NCI-H1417 (cell line): ENCODE measurements at places on chromosomes 5 and 9.
A peak's percentile ranks its signal among the peaks of the same experiment; 100 is the strongest.

DNA sequence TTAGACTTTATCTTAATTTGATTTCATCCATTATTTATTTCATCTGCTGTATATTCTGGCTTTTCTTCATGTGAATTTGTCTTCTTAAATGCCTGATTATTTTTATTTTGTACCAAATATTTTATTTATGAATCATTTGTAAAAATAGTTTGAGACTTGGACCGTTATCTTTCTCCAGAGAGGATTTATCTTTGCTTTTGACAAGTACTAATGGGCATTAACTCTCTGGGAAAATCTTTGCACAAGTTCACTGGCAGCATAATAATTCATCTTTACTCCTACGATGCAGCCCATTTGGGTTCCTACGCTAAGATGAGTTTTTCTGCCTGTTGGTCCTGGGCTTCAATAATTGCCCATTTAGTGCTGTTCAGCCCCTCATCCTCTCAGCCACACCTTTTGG lies 131.0 kb upstream of the RORB start:
- no peak for DNase-seq

DNA sequence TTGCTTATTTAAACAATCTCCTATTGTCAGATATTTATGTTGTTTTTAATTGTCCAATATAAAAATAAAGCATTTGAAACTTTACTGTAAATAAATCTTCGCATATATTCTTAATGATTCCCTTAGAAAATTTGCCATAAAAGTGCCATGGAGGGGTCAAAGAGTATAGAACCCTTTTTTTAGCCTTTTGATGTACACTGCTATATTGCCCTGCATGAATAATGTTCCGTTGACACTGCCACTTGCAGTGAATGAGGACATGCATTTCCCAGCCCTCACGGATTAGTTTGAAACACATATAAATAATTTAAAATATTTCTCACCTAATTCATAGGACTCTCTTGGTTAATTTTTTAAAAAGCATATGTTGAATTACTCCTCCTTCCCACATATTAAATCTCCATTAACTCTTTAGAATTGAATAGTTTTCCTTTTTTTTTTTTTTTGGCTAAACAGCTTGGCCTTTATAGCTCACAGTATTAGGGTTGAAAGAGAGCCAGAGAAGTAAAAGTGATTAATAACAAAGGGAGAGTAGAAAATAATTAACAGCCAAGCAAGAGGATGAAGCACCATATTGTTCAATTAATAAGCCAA lies 129.8 kb upstream of the SGCD start:
- DNase-seq, result no peak

DNA sequence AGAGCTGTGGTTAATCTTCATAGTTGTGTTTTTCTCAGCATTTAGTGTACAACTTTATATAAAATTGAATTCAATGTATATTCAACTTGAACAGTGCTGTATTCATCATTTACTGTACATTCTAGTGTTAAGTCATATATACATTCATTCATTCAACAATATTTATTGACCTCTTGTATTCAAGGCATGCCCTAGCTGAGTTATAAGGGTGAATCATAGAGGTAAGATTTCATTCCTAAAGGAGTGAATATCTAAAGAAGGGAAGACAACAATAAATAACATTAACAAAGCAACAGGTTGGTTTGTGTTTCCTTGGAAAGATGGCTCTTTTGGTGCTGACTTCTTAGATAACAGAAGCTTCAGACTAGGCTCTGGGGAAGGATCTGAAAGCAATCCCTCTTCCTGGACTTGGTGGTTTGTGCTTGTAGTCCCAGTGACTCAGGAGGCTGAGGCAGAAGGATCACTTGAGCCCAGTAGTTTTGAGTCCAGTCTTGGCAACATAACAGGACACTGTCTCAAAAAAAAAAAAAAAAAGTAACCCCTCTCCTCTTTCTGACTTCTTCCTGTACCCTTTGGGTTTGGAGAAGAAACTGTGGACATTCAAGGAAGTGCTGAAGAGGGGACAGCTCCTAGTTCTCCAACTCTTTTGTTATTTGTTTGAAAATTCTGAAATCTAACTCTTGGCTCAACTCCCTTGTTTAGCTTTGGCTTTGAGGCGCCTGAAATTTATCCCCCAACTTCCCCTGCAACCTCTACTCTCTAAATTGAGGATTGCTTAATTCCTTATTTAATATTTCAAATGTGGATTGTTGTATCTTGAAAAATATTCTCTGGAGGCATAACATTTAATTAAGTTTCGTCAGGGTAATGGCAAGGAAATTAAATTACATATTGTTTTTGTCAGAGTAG lies 80.2 kb downstream of the OSTF1 start:
- DNase-seq, result no peak

DNA sequence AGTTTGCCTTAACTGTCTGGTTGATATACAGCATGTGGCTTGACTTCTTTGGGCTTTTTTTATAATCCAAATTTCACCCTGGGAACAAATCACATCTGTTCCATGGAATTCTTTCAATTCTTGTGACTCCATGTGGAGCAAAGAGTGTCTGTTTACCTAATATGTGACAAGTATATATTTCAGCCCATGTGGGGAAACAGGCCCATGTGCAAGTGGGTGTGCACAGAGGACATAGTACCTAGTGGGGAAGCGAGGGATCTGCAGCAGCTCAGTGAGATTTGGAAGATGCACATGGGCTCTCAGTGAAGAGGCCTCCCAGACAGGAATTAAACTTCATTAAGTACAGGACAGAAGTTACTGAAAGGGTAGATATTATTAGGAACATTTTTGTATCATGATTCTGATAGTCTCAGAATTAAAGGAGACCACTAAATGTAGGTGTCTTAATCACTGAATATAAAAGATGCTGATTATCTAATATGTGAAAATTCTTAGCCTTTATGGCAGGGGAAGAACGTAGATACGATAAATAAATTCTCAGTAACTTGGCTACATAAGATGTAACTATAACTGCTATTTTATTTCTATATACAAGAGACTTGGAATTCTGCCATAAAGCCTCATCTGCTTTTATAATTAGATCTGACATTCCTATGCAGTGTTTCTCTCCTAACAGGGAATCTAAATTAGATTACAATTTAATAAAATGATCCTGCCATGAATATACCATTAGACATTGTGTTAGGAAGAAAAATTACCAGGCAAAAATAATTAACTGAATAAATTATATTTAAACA lies 181.2 kb downstream of the SLC12A2 start:
- peak; percentile 16 for DNase-seq

DNA sequence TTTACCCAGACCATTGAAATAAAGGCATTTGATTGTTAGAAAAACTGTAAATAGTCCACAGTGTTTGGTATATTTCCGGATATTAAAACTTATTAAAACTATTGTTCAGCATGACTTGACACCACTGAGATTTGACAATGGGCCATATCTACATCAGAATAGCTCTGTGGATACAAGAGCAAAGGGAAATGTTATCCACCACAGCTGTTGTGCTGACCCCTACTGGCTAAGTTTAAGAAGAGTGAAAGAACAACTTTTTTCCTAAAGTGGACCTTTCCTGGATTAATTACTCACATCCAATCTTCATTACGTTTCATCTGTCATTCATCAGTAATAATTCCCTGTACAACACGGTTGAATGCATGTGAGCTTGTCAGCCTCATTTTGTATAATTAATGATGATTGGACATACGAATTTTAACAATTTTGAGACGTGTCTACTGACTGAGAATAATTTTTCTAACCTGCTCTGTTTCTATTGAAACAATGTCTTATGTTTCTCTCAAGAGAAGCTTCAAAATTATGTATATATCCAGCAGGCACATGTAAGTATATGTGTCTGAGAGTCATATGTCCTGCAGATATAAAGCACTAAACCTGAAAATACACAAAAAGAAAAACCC lies 1952.6 kb downstream of the MAT2B start:
- DNase-seq, result no peak

GRCh38 chr5:105506692-105507277 lies 1944.2 kb upstream of the NUDT12 start:
- no peak for DNase-seq

DNA sequence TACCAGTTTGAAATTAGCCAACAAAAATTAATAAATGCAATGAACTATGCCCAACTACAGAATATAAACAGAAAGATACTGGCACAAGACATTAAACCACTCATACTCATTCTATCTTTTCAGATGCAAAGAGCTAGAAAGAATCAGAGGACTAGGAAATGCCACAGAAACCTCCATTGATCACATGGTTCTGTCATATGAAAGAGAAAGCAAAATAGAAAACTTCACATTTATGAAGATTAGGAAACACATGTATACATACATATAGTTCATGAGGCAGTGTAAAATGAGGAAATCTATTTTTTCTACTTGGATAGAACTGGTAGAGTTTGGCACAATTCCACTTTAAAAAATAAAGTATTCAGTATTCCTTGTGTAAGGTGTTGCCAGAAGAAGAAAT lies 275.1 kb upstream of the PTGER4 start:
- DNase-seq, result no peak

GRCh38 chr5:139182528-139183296 lies 15.5 kb downstream of the SIL1 start:
- DNase-seq, result no peak

GRCh38 chr9:27350382-27350976 lies 53.5 kb upstream of the EQTN start:
- no peak for DNase-seq

GRCh38 chr9:110228321-110228720 lies 20.4 kb upstream of the C9orf152 start:
- DNase-seq, result no peak

GRCh38 chr5:14650052-14650451 lies 14.5 kb upstream of the OTULIN start:
- no peak for DNase-seq

DNA sequence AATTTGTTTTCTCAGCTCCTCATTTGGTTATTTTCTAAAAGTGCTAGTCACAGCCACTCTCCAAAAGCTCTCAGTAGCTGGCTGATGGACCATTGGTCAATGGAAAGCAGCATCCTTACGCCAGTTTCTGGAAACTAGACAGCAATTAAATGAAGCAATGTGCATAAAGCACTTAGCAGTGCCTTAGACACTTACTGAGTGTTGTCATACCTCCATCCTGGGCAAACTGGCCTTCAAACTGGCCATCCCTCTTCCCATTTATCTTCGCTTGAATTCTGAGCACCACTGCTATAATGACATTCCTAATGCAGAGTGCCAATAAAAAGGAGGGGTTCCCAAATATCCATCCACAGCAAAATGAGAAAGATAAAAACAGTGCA lies 209.2 kb downstream of the ENC1 start:
- DNase-seq, result no peak

DNA sequence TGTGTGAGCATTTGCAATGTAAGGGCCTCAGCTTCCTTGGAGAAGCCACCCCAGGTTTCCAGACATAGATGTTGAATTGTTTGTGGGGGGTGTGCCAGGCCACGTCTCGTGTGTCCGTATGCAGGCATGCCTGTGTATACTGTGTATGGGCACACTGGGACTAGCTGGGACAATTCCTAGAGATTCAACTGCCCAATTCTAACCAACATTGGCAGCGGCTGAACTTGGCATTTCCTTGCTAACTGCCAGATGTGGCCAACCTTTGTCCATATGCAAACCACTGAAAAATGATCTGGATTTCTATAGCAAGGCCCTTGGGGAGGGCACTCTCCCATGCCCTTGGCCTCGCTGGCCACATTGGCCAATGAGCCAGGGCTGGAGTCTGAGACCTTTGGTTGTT lies 50.3 kb downstream of the SAR1B start:
- no peak for DNase-seq

GRCh38 chr9:32839013-32839885 lies 55.9 kb downstream of the TMEM215 start:
- DNase-seq, result no peak

GRCh38 chr5:53023969-53024368 lies 34.8 kb downstream of the ITGA2 start:
- DNase-seq, result no peak

- DNase-seq, result no peak
Observed at GRCh38 chr9:6978591-6978990, 220.8 kb downstream of the KDM4C start.

DNA sequence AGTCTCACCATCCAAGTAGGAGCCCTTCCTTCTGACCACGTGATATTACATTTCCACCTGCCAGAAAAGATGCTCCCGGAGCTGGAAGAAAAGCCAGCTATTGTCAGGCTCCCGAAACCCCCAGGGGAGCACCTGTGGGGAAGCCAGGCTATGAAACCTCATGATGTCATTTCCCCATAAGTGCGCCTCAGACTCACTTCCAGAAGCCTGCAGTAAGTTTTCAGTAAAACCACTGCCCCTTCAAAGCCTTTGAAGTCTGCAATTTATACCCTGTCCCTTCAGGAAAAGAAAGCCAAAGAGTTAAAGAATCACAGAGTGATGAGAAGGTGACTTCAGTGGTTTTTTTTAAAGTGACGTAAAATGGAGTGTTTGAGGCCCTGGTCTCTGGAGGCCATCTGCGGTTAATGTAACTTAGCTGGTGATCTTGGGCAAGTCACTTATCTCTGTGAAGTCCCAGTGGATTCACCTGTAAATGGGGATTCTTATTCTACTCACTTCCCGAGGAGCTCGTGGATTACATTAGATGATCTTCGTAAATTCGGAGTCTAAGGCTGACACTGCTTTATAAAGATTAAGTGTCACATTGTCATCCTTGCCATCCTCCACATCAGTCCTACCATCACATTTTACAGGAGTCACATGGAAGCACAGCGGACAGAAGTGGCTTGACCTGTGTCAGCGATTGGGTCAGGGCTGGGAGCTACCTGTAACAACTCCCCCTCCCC lies 2.6 kb upstream of the SEMA6A start:
- DNase-seq, result peak; percentile 70

GRCh38 chr5:32277798-32278197 lies 34.9 kb downstream of the MTMR12 start:
- no peak for DNase-seq

DNA sequence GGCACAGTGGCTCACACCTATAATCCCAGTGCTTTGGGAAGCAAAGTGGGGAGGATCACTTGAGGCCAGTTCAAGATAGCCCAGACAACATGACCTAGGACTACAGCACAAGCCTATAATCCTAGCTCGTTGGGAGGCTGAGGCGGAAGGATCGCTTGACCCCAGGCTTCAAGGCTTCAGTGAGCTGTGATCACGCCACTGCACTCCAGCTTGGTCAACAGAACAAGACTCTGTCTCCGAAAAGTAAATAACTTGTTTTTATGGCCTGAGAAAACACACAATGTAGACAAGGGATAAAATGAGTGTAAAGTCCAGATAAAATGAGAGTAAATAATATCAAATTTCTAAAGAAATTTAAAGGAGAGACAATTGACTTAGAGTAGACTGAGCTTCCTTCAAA lies 26.3 kb downstream of the SHLD3 start:
- no peak for DNase-seq

DNA sequence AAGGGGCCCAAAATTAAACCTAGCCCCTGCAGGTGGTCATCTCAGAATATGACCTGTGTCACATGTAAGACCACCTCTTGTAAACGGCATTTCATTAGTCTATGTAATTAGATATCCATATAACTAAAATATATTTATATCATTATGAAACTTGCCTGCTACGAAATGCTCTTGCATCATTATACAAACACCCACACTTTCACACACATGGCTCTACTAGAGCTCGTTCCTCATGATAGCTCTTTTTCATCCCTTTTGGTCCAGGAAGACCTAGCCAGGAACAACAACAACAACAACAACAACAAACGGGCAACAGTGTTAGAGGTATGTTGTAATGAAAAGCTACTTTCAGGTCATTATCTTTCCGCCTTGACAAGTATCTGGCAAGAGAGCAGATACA lies 58.6 kb downstream of the LHFPL2 start:
- no peak for DNase-seq

GRCh38 chr9:133274236-133275104 lies 531 bp downstream of the ABO start:
- DNase-seq, result peak; percentile 46

- DNase-seq, result no peak
Observed at GRCh38 chr5:142784401-142784955, 14.3 kb downstream of the ARHGAP26 start.

GRCh38 chr9:33861917-33862453 lies 45.0 kb downstream of the UBE2R2 start:
- no peak for DNase-seq
